Esophagus squamous epithelium (tissue), 5 donors: ENCODE measurements at places on chromosomes 1 and 21. TPM values are rescaled to one million over a fixed set of nuclear protein-coding genes. Genes with fewer than 3 reads are reported as not detected.

DNA sequence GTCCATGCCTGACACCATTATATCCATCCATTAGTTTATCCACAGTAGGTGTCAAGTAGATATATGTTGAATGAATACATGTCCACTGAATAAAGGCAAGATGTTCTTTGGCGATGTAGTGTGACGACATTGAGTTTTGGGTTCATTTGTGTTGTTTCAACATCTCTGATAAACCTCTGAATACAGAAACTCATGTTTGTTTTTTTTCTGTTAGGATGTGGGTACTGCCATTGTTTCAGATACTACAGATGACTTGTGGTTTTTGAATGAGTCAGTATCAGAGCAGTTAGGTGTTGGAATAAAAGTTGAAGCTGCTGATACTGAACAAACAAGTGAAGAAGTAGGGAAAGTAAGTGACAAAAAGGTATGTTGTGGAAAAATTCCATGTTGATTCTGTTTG is 28.1 kb downstream of the MDM4 start:
- DNase-seq, result no peak

- no peak for DNase-seq
Measured at GRCh38 chr21:27590271-27590670, 623.4 kb upstream of the ADAMTS5 start.

GRCh38 chr1:215292932-215293331 is 210.4 kb downstream of the KCNK2 start:
- DNase-seq, result no peak

PLPP3 gene
- total RNA-seq, result 46.3 TPM
